ENCODE measurements at places on chromosomes 11 and 22.

- no peak for DNase-seq
These were observed 848.3 kb downstream of the TBC1D22A start for GRCh38 chr22:47610764-47611163.

- no peak for DNase-seq
These were observed 158.8 kb downstream of the FAT3 start for GRCh38 chr11:92383430-92383829.

DNA sequence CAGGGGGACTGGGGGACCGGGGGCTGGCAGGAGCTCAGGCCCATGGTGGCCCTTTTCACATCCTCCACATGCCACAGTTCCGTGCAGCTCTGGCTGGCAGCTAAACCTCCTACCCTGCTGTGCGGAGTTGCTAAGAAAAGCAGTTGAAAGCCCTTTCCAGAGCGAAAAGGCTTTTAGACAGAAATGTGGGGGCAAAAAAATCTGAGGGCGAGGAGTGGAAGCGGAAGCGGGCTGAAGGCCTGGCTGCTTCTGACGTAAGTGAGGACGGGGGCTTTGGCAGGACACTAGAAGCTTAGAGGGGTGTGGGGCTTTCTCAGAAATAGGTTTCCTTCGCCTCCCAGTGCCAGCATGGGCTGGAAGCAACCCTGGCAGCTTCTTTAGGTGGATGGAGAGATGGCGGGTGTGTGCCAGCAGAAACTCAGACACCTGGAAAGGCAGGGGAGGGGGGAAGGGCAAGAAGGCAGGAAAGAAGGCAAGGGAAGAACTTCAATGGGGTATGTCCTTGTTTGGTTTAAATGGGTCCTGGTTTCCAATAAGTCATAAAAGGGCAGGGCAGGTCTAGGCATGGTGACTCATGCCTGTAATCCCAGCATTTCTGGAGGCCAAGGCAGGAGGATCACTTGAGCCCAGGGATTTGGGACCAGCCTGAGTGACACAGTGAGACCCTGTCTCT, 11.2 kb upstream of the DGKZ start:
- no peak for DNase-seq

DNA sequence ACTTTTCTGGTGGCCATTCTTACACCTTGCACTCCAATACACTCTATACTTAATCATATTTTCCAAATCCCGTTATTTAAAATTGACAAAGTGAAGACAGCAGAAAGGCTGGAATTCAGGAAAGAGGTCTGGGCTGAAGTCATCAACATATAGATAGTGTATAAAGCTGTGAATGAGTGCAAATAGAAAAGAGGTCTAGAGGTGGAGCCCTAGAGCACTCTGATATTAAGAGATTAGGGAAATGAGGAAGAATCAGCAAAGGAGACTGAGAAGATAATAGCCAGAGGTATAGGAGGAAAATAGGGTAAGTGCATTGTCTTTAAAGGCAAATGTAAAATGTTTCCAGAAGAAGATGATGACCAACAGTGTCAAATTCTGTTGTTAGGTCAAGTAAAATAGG, 7.9 kb downstream of the CTR9 start:
- no peak for DNase-seq

- no peak for DNase-seq
These were observed 8.1 kb downstream of the TMA7B start for GRCh38 chr22:39967996-39968972.

GRCh38 chr11:117663414-117663813, 133.6 kb downstream of the DSCAML1 start:
- DNase-seq: no peak

DNA sequence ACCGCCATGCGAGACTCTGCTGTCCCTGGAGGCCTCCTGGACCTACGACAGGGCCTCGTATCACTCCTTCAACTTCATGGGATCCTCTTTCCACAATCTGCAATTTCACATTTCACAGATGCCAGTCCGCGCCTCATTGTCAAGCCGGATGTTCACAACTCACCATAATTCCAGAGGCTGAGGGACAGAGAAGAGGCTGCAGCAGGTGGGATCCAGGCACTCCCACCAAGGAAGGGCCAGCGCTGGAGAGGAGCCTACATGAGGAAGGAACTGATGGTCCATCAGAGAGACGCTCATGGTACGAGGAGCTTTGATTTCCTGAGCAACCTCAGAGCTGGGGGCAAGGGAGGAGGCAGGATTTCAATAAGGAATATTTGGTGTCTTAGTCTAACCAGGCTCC, 495.0 kb downstream of the BRD1 start:
- no peak for DNase-seq

GRCh38 chr11:102237096-102237735, 80.1 kb upstream of the BIRC3 start:
- DNase-seq: no peak

DNA sequence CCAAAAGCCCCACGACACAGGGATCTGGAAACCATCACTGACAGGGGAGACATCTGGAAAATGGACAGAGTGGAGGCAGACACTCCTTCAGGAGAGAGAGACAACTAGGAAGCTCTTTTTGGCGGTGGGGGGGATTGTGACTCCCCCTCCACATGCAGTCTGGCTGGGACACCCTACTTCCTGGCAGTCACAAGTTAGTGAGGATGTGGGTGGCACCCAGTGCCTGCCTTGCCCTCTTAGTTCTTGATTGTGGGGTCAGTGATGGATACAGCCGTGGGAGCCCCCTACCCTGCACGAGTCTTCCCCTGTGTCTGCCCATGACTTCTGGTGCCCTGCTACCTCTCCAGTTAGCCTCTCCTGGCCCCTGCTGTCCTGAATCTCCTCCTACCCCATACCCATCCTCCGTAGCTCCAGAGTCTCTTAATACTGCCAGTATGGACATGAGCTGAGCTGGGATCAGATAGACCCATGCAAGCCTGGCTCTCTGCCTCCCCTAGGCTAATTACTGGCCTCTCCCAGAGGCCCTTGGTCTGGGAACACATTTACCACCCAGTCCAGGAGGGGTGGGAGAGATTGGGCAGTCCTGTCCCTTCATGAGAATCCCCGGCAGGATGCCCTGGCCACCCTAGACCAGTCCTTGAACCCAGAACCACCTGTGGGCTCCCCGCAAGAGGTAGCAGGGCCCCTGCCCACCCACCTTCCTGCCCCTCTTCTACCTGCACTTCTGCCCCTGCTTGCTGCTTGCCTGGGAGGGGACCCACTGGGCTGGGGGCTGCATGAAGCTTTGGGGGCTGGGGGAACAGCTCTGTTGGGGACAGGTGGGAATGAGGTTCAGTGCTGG, 22.8 kb downstream of the RHBDD3 start:
- no peak for DNase-seq

DNA sequence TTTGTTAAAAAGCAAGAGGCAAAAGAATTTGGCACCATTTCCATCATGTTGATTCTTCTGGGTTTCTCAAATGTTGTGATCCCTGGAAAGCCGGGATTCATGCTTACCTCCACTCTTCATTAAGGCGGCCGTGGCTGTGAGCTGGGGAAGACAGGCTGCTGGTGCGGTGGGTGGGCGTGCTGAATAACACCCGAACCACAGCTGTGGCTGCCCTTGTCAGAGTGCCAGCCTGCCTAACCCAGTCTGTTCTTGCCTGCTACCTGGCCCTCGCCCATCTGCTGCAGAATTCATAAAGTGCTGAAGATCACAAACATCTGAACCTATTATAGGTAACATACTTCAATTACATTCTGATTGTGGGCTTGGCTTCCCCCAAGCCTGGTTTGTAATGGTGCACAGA, 95.8 kb upstream of the RCN1 start:
- no peak for DNase-seq

- no peak for DNase-seq
These were observed 11.2 kb downstream of the KREMEN1 start for GRCh38 chr22:29083933-29084591.

DNA sequence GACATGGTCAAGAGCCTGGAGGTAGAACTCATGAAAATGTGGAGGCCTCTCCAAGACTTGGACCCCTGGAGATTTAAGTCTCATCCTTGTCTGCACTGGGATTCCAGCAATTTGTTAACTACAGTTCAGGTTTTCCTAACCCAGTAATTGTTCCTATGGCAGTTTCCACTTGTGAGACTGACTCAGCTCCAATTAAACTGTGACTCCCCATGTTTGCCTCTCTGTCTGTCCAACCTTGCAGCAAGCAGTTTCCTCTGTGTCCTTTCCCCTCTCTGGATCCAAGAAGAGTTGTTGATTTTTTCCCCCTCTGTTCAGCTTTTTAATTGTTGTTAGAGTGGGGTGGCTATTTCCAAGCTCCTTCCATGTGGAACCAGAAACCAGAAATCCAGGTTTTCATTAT, 16.2 kb upstream of the ARHGAP20 start:
- no peak for DNase-seq

DNA sequence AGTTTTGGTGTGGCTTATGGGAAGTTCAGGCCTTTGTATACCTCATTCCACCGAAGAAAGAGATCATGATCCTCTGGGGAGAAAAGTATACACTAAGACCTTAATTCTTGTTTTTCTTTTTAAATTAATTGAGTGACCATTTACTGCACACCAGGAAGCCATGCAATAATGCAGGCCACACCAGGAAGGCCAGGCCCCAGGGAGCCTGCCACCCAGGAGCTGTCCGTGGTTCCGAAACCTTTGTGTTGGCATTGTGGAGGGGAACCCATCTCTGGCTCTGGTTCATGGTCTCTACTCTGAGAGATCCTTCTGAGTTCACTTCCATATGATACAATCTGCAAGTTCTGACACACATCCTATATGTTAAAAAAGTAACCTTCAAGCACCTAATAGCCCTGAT, 291.8 kb downstream of the MIAT start:
- DNase-seq: peak; percentile 67

DNA sequence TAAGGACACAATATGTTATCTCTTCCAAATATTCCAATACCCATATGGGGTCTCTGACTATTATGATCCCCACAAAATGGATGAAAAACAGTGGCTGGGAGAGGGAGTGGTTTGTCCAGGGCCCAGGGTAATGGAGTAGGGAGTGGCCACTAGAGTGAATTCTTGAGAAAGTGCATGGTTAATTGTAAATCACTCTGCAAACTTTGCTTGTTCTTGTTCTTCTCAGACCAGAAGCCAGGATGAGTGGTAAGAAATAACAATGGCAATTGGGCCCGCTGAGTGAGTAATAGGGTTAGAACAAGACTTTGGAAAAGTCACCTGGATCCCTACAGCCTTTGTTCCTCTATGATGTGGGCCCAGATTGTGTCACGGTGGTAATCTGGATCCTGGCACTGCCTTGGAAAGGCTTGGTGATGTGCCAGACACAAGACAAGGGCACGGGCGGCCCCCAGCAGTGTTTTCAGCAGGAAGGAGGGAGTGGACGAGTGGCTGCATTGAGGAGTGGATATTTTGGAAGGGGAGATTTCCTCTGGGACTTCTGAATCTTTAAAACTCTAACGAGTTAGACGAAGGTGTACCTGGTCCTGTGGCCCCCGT, 18.2 kb upstream of the KIRREL3 start:
- no peak for DNase-seq

- DNase-seq: no peak
These were observed 70.3 kb downstream of the SEZ6L start for GRCh38 chr22:26239581-26239980.

GRCh38 chr11:23573429-23573828, 713.2 kb upstream of the CCDC179 start:
- no peak for DNase-seq

GRCh38 chr22:26656891-26657851, at the start of gene MIAT:
MIAT (plus strand) TSS chr22:26657588.
- no peak for DNase-seq

GRCh38 chr11:86687185-86687778, 14.9 kb upstream of the ME3 start:
- DNase-seq: no peak

GRCh38 chr11:19405966-19406365, 165.2 kb upstream of the E2F8 start:
- no peak for DNase-seq

DNA sequence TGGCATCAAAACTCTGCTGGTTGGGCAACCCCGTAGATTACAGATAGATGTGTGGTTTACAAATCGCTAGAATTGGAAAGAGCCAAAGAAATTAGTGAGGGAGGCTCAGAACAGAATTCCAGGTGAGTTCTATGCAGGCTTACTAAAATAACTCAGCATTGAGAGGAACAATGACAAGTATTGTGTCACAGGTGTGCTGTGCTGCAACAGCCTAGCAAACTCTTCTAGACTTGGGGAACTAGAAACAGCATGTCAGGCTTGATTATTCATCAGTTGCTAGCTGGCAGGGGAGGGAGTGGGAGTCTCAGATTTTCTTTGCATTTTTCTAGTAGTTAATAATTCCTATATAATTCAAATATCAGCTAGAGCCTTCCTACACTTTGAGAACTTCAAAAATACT, 26.3 kb upstream of the RASD2 start:
- no peak for DNase-seq

DNA sequence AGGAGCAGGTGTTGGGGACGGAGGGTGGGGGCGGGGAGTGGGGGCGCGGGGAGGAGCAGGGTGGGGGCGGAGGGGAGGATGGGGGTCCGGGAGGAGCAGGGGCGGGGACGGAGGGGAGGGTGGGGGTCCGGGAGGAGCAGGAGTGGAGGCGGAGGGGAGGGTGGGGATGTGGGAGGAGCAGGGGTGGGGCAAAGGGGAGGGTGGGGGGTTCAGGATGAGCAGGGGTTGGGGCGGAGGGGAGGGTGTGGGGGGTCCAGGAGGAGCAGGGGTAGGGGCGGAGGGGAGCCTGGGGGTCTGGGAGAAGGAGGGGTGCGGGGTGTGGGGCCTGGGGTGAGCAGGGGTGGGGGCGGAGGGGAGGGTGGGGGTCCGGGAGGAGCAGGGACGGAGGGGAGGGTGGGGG, 17.1 kb downstream of the CRELD2 start:
- DNase-seq: no peak

DNA sequence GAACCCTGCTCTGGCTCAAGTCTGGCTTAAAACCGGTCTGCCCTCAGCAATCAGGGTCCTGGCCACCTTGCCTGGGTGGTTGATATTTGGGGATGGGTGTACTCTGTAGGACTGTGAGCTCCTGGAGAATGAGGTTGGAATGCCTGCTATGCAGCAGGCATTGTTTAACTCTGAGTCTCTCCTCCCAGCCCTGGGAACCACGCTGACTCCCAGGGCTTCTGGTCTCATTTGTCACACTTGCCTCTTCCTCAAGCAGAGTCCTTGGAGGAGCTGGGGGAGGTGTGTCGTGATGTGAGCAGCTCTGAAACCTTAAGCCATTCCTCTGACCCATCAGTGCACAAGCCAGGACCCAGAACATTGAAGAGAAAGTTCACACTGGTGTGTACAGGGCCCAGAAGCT, 340.1 kb downstream of the MN1 start:
- DNase-seq: no peak

GRCh38 chr22:42296381-42296853, 26.0 kb upstream of the TCF20 start:
- no peak for DNase-seq
